Smooth muscle cell of the coronary artery (primary cell): ENCODE measurements at places on chromosomes 12 and 14. TPM values are rescaled to one million over a fixed set of nuclear protein-coding genes. Genes with fewer than 3 reads are reported as not detected.

The ENDOU gene
- 0.15 TPM in 1 of 2 replicates, not detected in the other for total RNA-seq

The PRB2 gene
- total RNA-seq = not detected in 2 replicates

The REM2 gene
- total RNA-seq = 0.08 TPM in 1 of 2 replicates, not detected in the other

The GNB3 gene
- 1.7 and 1.8 TPM in 2 replicates for total RNA-seq

The DAO gene
- under 0.01 TPM in 1 of 2 replicates, not detected in the other for total RNA-seq

The EIF2S3B gene
- 15.0 and 23.9 TPM in 2 replicates for total RNA-seq

The GPR65 gene
- 0.12 and 0.15 TPM in 2 replicates for total RNA-seq

The NEUROD4 gene
- total RNA-seq = not detected in 2 replicates

The SDS gene
- not detected in 2 replicates for total RNA-seq

The ANO2 gene
- total RNA-seq = 0.82 TPM in 1 of 2 replicates, not detected in the other

The INSM2 gene
- total RNA-seq = not detected in 2 replicates

The KRT7 gene
- 5.4 and 533 TPM in 2 replicates for total RNA-seq

The GTF2H3 gene
- 22.5 and 23.8 TPM in 2 replicates for total RNA-seq
